Activated CD4-positive, alpha-beta T cell treated with anti-CD3 and anti-CD28 coated beads for 36 hours (primary cell): ENCODE measurements at places on chromosomes 2 and 18.
A peak's percentile ranks its signal among the peaks of the same experiment; 100 is the strongest.

DNA sequence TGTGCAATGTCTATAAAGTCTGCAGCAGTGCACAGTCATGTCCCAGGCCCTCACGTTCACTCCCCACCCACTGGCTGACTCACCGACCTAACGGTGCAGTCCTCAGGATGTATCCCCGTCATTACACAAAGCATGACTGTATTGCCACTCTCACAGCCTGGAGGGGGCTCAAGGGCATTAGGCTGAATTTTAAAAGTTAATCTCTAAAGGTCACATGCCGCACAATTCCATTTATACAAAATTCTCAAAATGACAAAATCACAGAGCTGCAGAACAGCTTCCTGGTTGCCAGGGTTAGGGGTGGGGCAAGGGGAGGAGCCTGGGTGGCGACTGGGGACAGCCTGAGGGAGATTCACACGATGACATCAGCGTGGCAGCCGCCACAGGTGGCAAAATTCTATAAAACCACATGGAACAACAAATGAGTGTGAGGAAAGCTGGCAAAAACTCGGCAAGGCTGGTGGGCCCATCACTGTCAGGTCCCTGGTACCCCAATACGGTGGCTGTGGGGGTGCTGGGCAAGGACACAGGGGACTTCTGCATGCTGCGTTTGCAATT lies 97.6 kb downstream of the NDUFA10 start:
- peak; percentile 89 for DNase-seq

- DNase-seq: no peak
Observed at GRCh38 chr2:138223319-138223718, 259.0 kb downstream of the HNMT start.

DNA sequence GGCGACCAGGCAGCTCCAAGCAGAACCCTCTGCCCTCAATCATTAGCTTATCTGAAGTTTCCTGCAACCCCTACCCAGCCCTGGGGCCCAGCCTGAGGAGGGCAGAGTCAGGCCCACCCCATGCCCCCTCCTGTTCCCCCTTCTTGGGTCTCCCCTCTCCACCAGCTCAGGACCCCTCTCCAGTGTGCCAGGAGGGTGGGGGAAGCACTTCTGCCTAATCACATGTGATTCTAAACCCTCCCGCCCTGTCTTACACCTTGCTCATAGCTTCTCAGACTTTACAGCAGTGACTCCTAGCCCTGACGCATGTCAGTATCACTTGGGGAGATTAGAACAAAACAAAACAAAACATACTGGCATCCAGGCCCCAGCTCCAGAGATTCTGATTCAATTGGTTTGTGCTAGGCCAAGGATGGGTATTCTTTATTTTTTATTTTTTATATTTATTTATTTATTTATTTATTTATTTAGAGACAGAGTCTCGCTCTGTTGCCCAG lies 42.5 kb upstream of the ASAP2 start:
- DNase-seq: no peak

DNA sequence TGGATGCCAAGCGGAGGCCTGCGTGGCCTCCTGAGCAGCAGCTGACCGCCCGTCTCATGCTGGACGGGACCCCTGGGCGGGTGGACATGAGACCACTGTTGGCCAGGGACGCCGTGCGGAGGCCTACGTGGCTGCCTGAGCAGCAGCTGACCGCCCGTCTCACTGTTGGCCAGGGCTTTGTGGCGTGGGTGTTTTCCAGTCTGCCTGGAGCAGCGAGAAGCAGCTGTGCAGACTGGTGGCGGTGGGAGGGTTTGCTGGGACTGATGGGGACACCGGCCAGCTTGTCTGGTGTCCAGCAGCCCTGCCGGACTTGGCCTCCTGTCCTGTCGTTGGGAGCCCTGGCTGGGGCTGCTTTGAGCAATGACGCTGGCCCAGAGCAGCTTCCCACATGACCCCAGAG lies 5.8 kb upstream of the D2HGDH start:
- no peak for DNase-seq

GRCh38 chr2:50069454-50069853 lies 915.1 kb upstream of the FSHR start:
- no peak for DNase-seq

- no peak for DNase-seq
Observed at GRCh38 chr18:4888251-4889040, 308.6 kb downstream of the AKAIN1 start.

- DNase-seq: no peak
Observed at GRCh38 chr2:152452256-152452973, 117.4 kb downstream of the FMNL2 start.

GRCh38 chr2:42937171-42937875 lies 144.9 kb upstream of the HAAO start:
- no peak for DNase-seq

DNA sequence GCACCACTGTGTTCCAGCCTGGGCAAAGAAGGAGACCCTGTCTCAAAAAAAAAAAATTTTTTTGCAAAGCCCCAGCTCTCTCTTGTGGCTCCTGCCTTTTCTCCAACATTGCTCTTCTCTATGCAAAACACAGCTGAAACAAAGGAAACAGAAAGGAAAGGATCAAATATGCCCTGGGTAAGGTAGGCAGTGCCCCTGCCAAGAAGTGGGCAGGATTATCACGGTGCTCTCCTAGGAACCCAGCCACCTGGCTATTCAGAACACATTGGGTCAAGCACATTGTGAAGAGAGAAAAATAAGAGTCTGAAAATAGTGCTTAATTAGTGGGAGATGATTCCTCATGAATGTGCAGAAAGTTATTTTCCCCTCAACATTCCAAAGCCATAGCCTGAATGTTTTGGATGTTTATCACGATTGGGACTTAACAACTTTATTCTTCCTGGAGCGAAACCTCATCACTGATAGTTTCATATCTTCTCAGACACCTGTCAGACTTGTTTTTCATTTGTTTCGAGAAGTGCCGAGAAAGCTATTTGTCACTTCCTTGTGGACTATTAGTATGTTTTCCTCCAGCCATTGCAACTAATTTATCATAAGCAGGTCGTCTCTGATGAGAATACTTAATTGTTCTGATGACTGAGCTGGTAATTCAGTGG lies 42.7 kb upstream of the RPL31 start:
- no peak for DNase-seq

DNA sequence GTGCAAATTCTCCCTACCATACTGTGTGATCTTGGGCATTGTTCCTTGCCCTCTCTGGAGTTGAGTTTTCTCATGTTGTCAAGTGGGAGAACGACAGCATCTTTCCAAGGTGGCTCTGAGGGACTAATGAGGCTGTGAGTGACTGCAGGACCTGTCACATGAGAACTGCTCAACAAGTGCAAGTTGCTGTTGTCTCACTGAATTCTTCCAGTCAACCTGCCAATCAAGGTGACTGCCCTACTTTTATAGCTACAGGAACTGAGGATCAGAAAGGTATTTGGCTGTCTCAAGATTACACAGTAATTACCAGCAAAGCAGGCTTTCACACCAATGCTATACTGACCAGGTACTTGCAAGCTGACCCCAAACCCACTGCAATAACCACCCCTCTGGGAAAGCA lies 137.6 kb downstream of the MTCL1 start:
- DNase-seq: no peak

DNA sequence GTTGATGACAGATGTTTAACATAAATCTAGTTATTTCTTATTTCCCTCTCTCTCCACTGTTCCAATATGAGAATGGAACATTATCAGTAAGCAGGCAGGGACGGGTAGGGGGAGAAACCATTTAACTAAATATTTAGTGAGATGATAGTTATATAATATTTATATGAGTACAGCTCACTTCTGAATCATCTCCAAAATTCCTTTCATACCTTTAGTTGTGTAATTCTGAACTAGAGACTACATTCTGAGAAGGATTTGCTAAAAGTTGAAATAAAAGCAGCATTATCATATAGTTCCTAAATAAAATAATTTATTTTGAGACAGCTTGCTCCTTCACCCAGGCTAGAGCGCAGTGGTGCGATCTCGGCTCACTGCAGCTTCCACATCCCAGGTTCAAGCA lies 41.4 kb downstream of the B4GALT6 start:
- DNase-seq: no peak

GRCh38 chr2:111053825-111054515 lies 66.7 kb upstream of the BCL2L11 start:
- no peak for DNase-seq

DNA sequence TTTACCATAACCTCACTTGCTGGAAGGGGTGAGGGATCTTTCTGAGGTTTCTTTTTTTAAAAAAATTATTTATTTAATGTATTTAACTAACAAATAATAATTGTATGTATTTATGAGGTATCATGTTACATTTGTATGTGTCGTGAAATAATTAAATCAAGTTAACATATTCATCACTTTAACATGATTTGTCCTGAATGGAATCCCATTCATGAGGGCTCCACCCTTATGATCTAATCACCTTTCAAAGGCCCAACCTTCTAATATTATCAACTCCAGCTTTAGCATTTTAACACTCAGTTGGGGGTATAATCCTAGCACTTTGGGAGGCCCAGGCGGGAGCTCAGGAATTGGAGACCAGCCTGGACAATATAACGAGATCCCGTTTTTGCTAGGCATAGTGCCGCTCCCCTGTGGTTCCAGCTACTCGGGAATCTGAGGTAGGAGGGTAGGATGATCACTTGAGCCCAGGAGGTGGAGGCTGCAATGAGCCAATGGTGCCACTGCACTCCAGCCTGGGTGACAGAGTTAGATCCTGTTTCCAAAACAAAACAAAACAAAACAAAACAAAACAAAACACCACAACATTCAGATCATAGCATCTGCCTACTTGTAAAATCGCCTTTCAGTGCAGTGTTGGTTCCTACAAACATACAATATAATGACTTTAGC lies 1.1 kb upstream of the TAF4B start:
- no peak for DNase-seq

GRCh38 chr2:27796791-27797765 lies 25.6 kb downstream of the MRPL33 start:
- DNase-seq: no peak
